ENCODE measurements at places on chromosomes 16 and 17.

DNA sequence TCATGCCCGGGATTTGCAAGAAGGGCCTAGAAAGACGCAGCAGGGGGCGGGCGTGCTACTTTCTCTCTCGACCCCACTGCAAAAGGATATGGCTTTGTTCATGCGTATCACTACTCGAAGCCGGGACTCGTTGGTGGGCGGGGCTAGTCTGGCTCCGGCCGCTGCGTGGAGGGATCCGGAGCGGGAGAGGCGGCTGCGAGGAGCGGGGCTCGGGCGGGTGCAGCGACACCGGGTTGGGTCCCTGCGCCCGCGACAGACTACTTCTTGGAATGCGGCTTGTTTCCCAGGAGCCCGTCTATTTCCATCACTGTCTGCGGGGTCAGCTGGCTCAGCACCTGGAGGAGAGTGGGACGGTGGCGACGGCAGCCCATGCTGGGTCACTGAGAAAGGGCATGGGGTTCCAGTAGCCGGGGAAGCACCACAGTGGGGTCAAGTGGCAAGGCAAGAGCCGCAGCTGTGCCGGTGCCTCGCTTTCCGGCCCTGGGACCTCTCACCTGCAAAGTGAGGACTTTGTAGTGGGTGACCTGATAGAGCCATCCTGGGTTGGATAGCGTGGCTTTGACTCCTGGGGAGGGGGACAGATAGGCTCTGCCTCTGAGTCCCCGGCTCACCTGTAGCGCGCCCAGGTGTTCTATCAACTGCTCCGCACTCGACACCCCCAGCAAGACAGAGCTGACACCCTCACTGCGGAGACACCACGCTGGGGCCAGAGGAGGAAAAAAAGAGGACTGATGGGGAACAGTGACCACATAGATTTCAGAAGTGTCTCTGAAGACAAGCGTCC is 6.6 kb downstream of the KCNAB3 start:
- DNase-seq = peak; percentile 95

DNA sequence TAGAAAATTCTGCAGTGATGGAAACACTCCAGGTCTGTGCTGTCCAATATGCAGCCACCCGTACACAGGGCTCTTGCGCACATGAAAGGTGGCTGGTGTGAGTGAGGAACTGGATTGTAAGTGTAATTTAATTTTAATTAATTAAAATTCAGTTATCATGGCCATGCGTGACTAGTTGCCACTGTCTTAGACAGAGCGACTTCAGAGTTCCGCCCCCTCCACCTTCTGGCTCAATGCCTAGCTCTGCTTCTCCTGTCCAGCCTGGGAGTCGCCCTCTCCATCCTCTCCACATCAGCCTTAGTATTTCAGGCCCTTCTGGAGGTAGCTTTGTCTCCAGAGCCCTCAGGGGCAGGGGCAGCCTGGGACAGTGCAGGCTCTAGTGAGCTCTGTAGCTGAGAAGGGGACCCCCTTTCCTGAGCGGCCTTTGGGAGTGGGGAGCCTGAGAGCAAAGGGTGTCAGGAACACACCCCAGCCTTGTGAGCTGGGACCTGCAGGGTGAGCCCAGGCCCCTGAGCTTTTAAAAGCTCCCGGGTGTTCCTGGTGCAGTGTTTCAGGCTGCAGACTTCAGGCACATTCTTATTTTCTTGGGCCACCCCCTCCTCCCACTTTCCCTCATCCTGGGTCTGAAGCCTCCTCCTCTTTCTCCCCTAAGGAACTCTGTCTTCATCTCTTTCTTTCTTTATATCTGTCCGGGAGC is 99.4 kb downstream of the IRF8 start:
- DNase-seq = no peak

DNA sequence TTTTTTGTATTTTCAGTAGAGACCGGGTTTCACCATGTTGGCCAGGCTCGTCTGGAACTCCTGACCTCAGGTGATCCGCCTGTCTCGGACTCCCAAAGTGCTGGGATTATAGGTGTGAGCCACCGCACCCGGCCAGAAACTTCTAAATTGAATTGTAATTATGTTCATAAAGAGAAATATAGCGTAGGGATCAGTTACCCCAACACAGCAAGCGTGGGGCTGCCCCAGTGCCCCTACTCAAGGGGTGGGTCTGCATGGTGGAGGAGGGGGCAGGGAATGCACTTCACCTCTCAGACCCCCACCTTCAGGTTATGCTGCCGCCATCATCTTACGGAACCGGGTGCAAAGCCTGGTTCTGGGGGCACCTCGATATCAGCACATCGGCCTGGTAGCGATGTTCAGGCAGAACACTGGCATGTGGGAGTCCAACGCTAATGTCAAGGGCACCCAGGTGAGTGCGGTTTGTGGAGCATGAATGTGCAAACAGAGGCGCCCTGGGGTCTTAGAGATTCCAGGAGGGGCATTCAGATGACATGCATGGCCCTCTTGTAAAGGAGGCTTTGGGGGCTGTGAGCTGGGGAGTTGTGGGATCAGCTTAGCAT is 18.0 kb downstream of the ITGAM start:
- DNase-seq = no peak

- no peak for DNase-seq
These were observed 33.2 kb downstream of the USP32 start for GRCh38 chr17:60358606-60359225.

DNA sequence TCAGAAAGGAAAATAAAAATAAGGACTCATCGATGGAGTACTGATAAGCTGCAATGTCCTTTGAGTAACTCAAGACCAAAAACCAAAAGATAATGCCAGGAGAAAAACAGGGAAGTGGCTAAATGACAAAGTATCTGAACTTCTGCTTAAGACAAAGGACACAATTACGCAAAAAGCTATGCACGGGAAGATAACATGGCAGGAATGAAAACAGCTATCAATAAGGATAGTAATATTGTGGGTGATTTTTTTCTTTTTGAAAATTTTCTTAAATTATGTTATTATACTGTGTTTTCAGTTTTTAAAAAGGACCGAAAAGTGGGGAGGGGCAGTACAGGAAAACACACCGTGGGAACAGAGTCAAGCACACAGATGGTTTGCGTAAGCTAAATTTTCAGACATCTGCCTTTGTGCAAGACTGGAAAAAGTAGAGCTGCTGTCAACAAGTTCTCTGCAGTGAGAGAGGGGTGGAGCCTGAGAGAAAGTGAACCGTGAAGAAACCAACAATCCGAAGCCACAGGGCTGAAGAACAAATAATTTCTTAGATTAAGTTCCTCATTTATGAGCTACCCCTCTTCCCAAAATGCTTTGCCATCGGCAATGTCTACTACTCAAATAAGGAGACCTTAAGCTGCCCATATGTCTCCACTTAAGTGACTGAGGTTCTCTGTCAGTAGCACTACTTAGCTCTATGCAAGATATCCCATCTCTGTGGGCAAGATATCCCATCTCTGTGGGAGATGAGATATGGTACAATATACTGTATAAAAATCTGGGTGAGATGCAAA is 99.9 kb upstream of the CORO6 start:
- DNase-seq = peak; percentile 79

DNA sequence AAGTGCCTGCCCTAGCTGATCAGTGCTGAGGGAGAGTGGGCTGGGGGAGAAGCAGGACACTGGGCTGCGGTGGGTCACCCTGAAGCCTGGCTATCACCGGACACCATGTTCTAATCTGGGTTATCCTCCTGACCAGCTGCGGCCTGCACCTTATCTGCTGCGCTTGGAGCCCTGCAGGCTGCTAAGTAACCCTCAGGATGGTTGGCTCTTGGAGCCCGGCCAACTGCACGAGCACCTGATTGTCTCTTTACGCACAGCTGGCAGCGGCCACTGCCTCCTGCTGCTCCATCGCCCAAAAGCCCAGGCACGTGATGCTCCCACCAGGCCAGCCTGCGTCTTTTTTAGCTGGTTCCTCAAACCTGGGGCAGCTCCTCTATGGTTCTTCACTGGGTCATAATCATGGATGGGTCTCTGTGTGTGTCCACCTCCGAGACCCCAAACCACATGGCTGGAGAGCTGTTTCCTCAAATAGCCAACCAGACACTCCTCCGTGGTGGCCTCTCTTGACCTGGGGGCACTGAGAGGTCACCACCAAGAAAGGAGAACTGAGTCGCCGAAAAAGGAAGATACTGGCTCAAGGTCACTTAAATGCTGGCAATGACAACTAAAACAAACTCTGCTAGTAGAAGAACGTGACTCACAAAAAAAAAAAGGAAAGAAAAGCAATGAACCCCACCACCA is 21.7 kb downstream of the SPHK1 start:
- no peak for DNase-seq

DNA sequence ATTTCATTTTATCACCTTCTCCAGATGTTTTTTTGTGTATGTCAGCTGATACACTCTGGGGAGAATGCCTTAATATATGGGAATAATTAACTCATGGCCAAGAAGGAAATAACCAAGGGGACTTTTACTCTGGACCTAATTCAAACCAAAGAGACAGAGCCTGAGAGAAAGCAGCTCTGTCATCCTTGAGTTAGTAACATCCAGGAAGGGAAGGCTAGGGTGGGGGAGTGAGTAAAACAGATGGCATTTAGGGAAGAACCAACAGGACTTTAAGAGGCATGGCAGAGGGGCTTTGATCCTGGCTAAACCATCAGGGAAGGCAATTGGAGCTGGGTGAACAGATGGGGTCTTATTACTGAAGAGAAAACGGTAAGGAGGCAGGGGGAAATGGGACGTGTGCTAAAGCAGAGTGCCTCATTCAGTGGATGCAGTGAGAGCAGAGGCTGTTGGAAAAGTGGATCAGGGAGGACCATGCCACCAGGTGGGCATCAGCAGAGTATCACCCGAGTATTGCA is 2.5 kb upstream of the SMPD3 start:
- no peak for DNase-seq

All from activated CD4-positive, alpha-beta T cell treated with anti-CD3 and anti-CD28 coated beads, Interleukin-2, amount 10 ng/mL, durations not matched to agents 24 days and 14 days (primary cell).